ENCODE measurements at places on chromosomes 4 and X. TPM values are rescaled to one million over a fixed set of nuclear protein-coding genes. Genes with fewer than 3 reads are reported as not detected.

The XIAP gene
- total RNA-seq, result 45.4 TPM

The FAM53A gene
- 21.2 TPM for total RNA-seq

The IL21 gene
- not detected for total RNA-seq

The TMEM31 gene
- total RNA-seq, result not detected

The CXCL11 gene
- total RNA-seq, result 1.3 TPM

The FAM47C gene
- total RNA-seq, result not detected

The PRICKLE3 gene
- 22.4 TPM for total RNA-seq

The XAGE1A gene
- not detected for total RNA-seq

The TRIM60 gene
- not detected for total RNA-seq

The STEEP1 gene
- total RNA-seq, result 20.6 TPM

The SHISA3 gene
- total RNA-seq, result 3.1 TPM

The KCTD8 gene
- total RNA-seq, result 16.6 TPM

The RS1 gene
- not detected for total RNA-seq

The GLRA3 gene
- total RNA-seq, result not detected

All from thyroid gland (tissue), 4 donors.